ENCODE measurements at places on chromosomes 12 and 14. TPM values are rescaled to one million over a fixed set of nuclear protein-coding genes. Genes with fewer than 3 reads are reported as not detected.
A peak's percentile ranks its signal among the peaks of the same experiment; 100 is the strongest.

- no peaks in the 10 kb centered on the region for H3K36me3 ChIP-seq
- H3K27me3 ChIP-seq: no peaks in the 10 kb centered on the region
- DNase-seq: peak; percentile 53
- H3K4me1 ChIP-seq: no peaks in the 10 kb centered on the region
Measured at GRCh38 chr14:85415015-85415712, 114.8 kb upstream of the FLRT2 start.

GRCh38 chr12:109027767-109028166 is 6.9 kb upstream of the SVOP start:
- DNase-seq: no peak
- H3K27ac ChIP-seq: no peak overlapping the region
- H3K4me3 ChIP-seq: no peak overlapping the region
- no peaks in the 10 kb centered on the region for H3K36me3 ChIP-seq
- no peaks in the 10 kb centered on the region for H3K4me1 ChIP-seq

The ART4 gene
- 0.83 TPM for total RNA-seq

- H3K27ac ChIP-seq: no peak overlapping the region
- DNase-seq: no peak
- no peaks in the 10 kb centered on the region for H3K4me1 ChIP-seq
- H3K4me3 ChIP-seq: no peak overlapping the region
- H3K27me3 ChIP-seq: no peaks in the 10 kb centered on the region
Measured at GRCh38 chr14:105355049-105355575, 40.6 kb downstream of the PACS2 start.

- no peaks in the 10 kb centered on the region for H3K36me3 ChIP-seq
- no peak overlapping the region for H3K4me3 ChIP-seq
- no peak for DNase-seq
- H3K27me3 ChIP-seq: no peaks in the 10 kb centered on the region
- no peaks in the 10 kb centered on the region for H3K4me1 ChIP-seq
Measured at GRCh38 chr14:37616853-37617252, 21.4 kb downstream of the TTC6 start.

The KRT77 gene
- total RNA-seq: not detected
